Peyer's patch (tissue), 4 donors: ENCODE measurements at places on chromosomes 3 and 15. TPM values are rescaled to one million over a fixed set of nuclear protein-coding genes. Genes with fewer than 3 reads are reported as not detected.

DNA sequence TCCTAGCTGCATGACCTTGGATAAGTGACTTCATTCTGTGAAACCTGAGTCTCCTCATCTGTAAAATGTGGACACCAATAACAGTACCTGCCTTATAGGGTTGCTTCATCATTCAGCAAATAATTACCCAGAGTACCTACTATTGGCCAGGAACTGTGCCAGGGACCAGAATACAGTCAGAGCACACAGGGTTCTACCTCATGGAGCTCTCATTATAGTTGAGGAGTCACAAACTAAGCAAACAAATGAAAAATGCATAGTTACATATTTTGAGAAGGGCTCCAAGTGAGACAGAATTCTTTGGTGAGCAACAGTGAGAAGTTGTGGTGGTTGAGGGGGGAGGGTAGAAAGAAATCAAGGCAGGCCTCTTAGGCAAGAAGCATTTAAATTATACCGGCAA lies 308.6 kb upstream of the WNT5A start:
- DNase-seq = no peak

The PIERCE2 gene
- total RNA-seq = not detected

- DNase-seq = no peak
Observed at GRCh38 chr15:92636401-92636907, 19.1 kb downstream of the FAM174B start.

GRCh38 chr3:107680698-107681097 lies 157.9 kb downstream of the BBX start:
- DNase-seq = no peak

DNA sequence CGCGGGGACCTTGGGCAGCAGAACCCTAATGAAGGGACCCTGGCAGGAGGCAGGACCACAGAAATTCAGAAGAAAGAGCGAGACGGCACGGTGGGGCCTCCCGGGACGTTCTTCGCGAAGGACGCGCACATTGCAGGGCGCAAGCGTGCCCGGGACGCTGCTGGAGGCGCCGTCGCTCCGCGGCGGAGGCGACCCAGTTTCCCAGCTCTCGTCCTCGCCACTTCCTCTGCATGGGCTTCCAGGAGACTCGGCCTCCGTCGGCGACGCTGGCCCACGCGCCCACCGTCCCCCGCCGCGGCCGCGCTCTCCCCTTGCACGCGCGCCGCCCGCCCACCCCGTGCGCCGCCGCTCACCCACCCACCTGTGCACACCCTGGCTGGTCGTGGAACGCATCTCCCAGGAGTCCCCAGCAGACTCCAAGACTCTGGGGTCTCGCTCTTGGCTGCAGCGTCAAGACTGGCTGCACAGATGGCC lies 31.8 kb upstream of the SMAD3 start:
- peak; percentile 68 for DNase-seq
